Stimulated activated memory B cell treated with anti-CD40 and anti-IgM and Interleukin-4, amounts not matched to agents 10 μg/mL and 1 μg/mL and 100 μg/mL, for 72 hours (primary cell): ENCODE measurements at places on chromosomes 11 and 22.
A peak's percentile ranks its signal among the peaks of the same experiment; 100 is the strongest.

- ATAC-seq: peak; percentile 22
These were observed 6.3 kb upstream of the CDC42EP2 start for GRCh38 chr11:65308281-65308891.

GRCh38 chr11:69578167-69578566 is 62.8 kb upstream of the CCND1 start:
- ATAC-seq: no peak

GRCh38 chr11:105948918-105949590 is 73.0 kb downstream of the MSANTD4 start:
- no peak for ATAC-seq

DNA sequence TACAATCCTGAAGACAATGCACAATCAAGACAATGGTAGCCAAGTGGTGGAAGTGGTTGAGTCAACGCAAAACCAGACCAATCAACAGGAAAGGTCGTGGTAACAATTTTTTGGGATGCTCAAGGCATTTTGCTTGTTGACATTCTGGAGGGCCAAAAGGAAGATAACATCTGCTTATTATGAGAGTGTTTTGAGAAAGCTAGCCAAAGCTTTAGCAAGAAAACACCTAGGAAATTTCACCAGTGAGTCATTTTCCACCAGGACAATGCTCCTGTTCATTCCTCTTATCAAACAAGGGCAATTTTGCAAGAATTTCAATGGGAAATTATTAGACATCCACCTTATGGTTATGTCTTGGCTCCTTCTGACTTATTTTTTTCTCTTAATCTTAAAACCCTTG is 1932.2 kb upstream of the RAG2 start:
- ATAC-seq: no peak

DNA sequence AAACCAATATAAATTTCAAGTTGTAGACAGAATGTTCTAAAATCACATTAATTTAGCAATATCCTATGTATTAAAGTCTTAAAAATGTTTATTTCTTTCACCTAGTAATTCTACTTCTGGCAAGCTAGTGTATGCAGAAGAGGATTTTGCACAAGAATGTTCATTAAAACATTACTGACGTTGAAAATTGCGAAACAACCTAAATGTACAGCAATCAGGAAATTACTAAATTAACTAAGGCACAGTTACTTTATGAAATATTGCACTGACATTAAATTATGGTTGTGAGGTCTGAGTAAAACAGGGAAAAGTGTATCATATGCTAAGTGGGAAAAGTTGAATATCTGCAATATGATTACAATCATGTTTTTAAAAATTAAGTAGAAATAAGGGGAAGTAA is 4.1 kb downstream of the SLC36A4 start:
- ATAC-seq: no peak

DNA sequence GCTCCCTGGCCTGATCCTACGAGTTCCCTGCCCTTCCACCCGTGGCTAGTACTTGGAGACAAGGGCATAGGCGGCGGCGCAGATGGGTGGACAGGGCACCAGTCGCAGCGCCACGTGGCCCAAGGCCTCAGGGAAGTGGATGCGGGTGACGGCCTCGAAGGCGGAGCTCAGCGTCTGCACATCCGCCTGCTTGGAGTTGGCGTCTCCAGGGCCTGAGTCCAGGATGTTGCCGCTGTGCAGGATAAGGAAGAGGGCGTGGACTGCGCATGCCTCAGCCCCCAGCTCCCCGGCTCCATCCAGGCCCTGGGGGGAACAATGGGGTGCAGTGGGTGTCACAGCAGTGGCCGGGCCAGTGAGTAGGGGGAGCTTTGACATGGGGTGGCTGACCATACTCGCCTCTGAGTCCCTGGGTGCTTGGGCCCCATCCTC is 6.6 kb downstream of the PITPNM1 start:
- no peak for ATAC-seq

DNA sequence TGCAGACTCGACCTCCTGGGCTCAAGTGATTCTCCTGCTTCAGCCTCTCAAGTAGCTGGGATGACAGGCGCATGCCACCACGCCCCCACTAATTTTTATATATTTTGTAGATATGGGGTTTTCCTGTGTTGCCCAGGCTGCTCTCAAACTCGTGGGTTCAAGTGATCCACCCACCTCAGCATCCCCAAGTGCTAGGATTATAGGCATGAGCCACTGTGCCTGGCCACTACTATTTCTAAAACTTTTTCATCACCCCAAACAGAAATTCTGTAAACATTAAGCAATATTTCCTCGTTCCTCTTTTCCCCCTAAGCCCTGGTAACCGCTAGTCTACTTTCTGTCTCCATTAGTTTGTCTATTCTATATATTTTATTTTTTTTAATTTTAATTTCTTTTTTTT is 9.0 kb upstream of the ATG16L2 start:
- ATAC-seq: no peak

DNA sequence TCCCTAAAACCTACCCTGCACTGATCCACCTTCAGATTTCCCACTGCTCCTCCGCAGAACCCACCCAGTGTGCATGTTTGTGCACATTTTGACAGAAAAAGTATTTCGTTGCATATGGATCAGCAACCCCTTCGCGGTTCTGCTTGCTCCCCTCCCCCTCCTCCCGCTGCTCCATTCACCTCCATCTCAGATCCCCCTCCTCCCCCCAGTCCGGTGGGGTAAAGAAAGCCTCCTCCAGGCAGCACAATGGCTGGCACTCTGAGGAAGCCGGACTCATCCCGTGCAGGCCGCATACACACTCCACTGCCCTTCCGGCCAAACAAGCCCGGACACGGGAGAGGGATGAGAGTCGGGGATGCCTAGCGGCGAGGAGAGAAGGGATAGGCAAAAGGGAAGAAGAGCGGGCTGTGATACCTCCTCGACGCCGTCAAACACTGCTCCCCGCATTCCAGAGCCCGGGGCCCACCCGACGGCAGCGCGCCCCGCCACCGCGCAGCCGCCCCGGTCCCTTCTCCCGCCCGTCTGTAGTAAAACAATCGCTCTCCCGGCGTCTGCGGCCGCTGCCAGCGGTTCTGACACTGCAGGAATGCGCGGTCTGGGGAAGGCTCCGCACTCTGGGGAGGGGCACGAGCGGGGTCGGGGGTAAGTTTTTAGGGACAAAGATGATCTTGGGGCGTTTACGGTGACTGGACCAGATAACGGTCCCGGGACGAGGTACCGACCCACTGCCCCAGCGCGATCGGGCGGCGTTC is 915 bp downstream of the FEZ1 start:
- ATAC-seq: peak; percentile 28
